Daoy (cell line): ENCODE measurements at places on chromosomes 16 and 17. TPM values are rescaled to one million over a fixed set of nuclear protein-coding genes. Genes with fewer than 3 reads are reported as not detected.

The HCRT gene
- not detected in 2 replicates for total RNA-seq

DNA sequence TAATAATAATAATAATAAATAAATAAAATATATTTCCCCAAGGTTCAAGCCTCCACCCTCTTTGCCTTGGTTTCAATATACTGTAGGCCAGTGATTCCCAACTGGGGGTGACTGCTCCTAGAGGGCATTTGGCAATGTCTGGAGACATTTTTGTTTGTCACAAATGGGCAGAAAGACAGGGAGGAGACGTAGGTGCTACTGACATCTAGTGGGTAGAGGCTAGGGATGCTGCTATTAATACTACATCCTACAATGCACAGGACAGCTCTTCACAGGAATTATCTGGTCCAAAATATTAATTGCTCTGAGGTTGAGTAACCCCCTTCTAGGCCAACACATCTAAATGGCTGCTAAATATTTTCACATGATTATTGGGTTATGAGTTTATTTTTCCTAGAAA, 12.8 kb upstream of the PRR14 start:
- DNase-seq, result peak; percentile 39

DNA sequence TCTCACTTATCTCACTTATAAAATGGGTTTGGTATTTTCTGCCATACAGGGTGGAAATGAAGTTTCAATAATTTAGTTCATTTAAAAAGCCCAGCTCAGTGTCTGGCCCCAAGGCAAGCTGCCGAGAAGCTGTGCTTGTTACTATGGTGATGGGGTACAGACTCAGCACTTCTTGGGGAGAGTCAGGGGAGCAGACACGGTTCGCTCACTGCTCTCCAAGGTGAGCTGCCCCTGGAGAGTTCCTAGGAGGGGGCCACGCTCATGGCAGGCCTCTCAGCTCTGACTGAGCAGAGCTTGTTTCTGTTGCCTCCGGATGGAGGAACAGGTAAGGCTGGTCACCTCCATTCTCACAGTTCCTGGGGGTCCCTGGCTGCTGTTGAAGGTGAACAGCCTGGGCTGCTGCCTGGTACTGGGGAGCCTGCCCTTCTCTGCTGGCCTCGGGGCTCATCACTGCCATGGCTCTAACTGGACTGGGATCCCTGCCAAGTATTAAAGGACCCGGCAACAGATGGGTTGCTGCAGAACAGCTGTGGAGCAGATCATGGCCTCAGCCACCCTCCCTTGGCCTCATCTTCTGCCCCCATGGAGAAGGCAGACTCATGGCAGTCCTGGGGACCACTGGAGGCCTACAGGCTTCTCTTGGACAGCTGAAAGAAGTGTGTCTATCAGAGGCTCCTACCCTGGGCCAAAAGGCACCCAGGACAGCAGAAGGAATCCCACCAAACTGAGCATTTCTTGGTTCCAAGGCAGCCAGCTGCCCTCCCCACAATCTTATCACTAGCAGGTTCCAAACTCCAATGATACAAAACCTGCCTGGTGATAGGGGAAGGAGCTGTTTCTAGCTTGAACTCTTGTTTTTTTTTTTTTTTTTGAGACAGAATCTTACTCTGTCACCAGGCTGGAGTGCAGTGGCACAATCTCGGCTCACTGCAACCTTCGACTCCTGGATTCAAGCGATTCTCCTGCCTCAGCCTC, 25.9 kb upstream of the SPATA32 start:
- DNase-seq, result no peak

- no peak for DNase-seq
These were observed 48.6 kb upstream of the IRX3 start for GRCh38 chr16:54335230-54335629.

GRCh38 chr17:66627985-66628384, 206.9 kb upstream of the CACNG5 start:
- DNase-seq, result no peak

DNA sequence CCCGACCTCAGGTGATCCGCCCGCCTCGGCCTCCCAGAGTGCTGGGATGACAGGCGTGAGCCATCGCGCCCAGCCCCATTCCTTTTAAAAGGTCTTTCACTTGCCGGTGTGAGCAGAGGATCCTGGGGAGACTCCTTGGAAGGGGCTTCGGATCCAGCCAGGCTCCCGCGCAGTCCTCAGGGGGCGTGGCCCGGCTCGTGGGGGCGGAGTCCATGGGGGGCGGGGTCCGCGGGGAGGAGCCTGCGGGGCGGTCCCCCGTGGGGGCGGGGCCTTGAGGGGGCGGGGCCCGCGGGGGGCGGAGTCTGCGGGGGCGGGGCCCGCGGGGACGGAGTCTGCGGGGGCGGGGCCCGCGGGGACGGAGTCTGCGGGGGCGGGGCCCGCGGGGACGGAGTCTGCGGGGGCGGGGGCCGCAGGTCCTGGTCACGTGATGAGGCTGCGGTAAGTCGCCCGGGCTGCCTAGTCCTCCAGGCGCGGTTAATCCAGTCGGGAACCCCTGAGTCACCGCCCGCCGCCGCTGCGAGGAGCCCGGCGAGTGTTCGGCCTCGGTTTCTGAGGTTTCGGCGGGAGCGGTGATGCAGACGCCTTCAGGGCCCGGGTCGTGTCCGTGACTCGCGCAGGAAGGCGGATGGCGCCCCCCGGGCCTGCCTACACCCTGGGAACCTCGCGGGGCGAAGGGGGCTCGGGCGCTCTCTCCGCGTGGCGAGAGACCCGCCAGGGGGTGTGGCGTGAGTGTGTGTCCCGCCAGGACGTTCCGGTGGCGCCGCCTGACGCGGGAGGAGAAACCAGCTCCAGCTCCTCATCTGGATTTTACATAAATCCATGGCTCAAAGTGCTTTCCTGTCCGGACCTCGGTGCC, 23.6 kb upstream of the ABR start:
- peak; percentile 94 for DNase-seq

DNA sequence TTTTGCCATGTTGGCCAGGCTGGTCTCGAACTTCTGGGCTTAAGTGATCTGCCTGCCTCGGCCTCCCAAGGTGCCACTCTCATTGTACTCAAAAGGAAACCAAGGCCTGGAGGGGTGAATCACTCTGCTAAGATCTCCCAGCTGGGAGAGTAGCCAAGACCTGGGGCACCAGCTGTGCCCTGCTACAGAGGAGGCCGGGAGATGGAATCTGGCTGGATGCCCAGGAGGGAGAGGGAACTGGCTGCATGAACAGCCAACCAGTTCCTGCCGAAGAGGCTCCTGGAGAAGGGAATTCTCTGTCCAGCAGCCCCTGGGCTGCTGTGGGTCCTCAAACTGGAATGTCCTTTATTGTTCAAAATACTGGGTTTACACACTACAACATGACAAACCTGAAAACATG, 238.7 kb upstream of the CIBAR2 start:
- peak; percentile 97 for DNase-seq

DNA sequence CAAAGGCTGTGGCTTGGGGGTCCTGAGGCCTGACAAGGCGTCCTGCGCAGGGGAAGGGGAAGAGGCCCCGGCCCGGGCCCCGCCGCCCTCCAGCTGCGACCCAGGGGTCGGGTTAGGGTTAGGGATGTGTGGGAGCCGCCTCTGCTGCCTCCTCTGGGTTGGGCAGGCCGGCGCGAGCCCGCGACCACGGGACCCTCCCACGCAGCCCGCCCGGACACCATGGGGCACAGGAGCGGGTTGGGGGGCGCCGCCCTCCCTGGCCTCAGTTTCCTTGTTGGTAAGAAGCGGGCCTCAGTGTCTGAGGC, 386 bp downstream of the CIAO3 start:
- DNase-seq, result no peak

DNA sequence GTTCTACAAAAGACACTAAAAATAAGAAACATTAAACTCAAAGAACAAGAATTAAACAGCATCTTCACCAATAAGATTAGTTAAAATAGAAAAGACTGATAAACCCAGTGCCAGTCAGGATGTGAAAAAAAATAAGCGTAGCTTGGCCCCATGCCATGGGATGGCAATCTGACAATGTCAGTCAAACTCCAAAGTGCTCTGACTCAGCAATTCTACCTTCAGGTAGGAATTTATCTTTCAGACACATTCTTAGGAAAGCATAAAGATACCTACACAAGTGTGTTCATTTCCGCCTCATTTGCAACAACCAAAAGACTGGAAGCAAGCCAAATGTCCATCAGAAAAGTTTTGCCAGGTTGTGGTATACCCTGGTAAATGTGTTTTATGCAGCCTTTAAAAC, 9.1 kb upstream of the MPO start:
- no peak for DNase-seq

DNA sequence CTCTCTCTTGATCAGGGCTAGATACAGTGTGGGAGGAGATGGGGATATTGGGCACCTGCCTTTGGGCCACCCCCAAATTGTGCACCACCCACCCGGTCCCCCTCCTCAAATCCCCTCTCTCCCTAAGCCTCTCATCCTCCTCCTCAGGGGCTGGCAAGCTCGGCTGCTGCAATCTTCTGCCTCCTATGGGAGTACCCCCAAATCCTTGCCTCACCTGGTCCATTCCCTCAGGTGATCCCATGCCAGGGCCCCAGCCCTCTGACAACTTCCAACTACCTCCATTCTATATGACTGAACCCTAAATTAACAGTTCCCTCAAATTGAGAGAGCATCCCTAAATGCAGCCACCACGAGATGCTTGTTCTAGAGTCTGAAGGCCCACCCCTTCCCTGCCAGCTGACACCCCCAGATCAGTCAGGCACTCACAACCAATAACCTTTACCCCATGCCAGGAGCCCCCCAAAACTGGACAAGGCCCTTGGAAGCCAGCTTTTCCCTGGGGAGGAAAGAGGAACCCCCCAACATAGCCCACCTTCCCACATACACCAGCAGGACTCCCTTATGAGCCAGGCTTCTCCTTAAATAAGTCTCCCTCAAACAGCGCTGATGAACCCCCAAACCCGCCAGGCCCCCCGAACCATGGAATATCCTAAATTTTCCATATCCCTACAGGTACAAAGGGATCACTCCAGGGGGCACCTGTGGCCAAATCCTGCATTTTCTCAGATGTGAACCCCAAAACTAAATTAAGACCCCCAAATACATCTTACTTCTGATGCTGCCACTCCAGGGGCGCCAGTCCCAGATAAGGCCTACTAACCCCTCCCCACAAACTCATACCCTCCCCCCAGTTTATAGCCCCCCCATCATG, 3.2 kb downstream of the DLG4 start:
- DNase-seq, result no peak
